Glutamatergic neuron (in vitro differentiated cells): ENCODE measurements at places on chromosomes 13 and 19.

- no peak for DNase-seq
These were observed 102.5 kb downstream of the FLT1 start for GRCh38 chr13:28392428-28392827.

- DNase-seq, result no peak
These were observed 85.7 kb downstream of the NUFIP1 start for GRCh38 chr13:44903574-44903985.

DNA sequence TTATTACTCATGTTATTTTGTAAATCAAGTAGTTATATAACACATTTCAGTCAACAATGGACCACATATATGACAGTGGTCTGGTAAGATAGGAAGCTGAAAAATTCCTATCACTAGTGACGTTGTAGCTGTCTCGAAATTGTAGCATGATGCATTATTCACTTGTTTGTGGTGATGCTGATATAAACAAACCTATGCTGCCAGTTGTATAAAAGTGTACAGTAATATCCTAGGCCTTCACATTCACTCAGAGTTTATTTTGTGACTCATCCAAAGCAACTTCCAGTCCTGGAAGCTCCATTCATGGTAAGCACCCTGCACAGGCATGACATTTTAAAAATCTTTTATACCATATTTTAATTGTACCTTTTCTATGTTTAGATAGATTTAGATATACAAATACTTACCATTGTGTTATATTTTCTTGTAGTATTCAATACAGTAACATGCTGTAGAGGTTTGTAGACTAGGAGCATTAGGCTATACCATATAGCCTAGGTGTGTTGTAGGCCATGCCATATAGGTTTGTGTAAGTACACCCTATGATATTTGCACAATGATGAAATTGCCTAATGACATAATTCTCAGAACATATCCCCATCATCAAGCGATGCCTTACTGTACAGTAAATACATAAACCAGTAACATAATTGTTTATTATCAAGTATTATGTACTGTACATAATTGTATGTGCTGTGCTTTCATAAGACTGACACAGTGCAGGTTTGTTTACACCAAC, 49.3 kb downstream of the IFT88 start:
- no peak for DNase-seq

- DNase-seq, result no peak
These were observed 2.7 kb downstream of the PSG8 start for GRCh38 chr19:42762789-42763188.

DNA sequence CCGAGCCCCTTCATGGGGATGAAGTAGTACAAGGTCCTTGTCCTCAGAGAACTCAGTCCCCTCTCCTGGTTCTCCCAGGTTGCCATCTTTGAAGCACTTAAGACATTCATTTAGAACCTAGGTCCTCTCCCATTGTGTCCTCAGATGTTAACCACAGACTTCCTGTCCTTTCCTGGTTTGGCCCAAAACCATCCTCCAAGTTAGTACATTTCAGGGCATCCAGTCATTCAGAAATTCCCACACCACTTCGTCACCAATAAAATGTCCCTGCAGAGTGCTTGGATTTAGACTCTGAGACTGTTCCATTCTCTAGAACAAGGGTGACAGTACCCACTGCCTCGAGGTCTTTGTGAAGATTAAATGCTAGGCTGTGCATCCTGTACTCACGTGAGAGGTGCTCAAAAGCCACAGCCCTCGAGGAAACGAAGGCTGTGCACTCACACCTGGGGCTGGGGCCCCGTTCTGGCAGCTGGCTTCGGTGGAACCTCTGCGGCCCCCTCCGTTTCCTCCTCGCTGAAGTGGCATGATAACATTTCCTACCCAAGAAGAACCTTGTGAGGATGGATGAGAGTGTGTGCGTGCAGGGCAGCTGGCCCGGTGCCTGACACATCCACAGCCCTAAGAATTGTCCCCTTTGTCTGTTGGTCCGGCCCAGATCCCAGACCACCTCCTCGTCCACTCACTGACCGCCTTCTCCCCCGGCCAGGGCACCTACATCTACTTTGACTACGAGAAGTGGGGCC, 4.7 kb downstream of the LENG1 start:
- no peak for DNase-seq

DNA sequence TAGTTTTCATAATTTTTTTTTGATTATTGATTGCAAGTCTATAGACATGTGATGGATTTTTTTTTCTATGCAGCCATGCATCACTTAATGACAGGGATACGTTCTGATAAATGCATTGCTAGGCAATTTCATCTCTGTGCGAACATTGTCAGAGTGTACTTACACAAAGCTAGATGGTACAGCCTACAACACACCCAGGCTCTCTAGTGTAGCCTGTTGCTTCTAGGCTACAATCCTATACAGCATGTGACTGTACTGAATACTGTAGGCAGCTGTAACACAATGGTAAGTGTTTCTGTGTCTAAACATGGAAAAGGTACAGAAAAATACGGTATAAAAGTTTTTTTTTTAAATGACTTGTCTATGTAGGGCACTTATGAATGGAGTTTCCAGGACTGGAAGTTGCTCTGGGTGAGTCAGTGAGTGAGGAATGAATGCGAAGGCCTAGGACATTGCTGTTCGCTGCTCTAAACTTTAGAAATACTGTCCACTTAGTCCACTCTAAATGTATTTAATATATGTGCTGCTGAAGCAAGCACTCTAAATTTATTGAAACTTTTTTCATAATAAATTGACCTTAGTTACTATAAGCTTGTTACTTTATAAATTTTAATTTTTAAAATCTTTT, 20.3 kb downstream of the SPATA13 start:
- DNase-seq, result no peak

DNA sequence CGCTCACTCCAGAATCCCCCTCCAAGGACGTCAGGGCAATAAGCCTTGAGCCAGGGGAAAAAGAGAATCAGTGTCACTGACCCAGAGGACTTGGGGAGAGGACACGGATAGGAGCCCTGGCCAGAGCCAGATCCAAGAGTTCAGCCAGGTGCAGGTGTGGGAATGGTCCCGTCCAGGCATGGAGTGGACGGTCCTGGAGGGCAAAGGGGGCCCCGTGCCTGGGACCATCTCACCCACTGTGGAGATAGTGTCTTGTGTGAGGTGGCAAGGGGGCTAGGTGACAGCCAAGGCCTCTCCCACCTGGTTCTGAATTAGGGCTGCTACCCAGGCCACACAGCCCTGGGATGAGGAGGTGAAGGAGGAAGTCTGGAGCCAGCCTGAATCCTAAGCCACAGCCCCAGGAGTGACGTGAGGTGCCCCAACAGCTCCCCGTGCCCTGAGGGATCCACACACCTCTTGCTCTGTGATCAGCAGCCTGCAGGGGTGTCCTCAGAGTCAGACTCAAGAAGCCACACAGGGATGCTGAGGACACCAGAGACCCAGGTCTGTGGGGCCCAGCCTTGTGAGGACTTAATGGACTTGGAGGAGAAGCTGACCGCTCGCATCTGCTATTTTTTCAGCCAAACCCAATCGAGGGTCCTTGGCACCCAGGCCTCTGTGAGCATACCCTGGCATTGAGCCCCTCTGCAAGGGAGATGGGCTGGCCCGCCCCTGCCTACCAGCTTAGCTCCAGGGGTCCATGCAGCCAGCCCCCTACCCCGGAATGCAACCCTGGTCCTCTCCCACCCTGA, 16.4 kb upstream of the ZNF14 start:
- no peak for DNase-seq

DNA sequence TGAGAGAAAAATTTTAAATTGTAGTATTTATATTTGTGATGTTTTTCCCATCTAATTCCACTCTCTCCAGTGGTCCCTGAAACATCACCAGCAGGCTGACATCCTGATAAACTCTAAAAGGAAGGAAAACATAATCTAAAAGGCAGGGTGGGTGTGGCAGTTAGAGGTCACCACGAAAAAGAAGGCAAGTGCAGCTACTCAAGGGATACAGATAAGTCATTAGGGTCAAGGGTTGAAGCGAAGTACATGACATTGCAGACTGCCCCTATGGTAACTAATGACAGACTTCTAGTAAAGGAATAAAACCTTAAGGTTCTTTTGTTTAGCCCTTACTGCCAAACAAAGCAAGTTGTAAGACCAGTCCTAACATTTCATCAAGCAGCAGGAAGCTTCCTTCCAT, 6.0 kb upstream of the NEK3 start:
- DNase-seq, result no peak

DNA sequence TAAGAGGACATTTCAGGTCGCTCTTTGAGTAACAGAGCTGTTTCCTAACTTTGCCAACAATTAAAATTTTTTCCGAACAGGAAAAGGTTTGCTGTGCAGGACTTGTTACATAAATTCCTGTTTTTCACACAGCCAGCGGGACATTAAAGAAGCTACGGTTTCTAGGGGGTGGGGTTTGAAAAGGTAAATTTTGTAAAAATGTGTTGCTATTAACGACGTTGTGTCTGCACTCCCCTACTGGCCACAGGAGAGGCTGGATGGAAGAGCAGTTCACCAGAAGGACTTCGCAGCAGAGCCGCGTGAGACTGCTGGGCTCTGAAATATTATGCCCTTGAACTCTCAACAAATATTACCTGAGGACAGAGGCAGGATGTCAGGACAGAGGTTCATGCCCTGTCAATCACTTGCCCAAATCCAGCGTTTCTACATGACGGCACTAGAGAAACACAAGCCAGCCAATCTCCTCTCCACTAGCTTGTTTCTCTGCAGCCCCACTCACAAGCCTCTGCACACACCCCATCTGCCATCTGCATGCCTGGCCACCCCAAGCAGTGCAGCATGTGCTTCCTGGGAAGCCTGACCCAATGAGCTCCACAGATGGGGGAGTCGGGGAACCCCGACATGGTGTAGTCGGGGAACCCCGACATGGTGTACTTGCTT, 102.0 kb downstream of the FOXO1 start:
- no peak for DNase-seq

DNA sequence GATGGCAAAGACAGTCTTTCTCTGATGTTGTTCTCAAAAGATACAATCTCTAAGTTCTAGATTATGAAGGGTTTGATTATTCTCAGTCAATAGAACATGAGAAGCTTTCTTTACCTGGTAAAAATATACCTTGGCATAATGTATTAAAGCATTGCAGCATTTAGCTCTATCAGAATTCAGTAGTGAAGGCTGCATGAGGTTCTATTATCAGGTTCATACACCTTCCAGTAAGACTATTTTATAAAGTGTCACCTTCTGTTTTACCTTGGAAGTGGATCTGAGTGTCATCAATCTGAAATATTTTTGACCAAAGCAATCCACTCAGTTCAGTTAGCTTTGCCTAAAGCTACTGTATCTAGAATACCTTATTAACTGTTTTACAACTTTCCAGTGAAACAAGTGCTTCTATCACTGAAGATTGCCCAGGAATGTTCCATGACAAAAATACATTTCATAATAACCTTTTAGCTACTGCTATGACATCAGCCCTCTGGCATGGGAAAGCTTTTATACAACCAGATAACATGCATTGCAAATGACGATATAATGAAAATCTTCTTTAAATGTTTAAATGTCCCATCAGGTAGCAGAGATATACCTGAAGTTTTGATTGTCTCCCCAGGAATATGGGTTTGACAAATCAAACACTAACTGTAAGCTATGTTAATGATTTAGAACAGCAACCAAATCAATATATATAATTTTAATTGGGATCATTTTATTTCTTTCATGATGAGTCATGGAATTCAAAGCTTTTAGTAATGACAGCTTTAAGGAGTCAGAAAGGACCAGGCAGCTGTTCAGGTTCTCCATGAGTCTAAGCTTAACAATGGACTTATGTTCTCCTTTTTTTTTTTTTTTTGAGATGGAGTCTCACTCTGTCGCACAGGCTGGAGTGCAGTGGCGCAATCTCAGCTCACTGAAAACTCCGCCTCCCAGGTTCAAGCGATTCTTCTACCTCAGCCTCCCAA, 72.2 kb downstream of the UFM1 start:
- DNase-seq, result no peak

DNA sequence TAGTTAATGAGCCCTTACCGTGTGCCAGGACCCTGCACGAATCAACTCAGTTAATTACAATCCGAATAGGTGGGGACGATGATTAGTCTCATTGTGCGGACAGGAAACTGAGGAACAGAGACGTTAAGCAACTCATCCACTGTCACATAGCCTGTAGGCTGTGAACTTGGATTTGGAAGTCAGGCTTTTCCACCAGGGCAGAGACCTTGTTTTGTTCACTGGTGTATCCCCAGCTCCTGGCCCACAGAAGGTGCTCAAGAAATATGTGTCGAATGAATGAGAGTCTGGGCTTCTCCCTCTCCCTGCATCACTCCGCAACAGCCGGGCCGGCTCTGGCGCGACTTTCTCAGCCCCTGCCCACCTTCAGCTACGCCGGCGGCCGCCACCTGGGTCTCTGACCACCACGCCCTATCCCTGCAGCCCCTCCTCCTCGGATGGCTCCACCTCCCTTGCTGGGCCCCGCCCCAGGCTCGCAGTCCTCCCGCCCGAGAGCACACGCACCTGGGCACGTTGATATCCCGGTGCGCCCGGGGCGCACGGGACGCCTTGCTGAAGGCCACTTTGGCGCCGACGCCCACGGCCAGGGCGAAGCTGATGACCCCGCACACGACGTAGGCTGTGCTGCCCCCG, 1.3 kb downstream of the SHISA7 start:
- no peak for DNase-seq

- no peak for DNase-seq
These were observed 23.9 kb upstream of the PSG4 start for GRCh38 chr19:43229315-43229714.
